ENCODE measurements at places on chromosomes 6 and 20.

DNA sequence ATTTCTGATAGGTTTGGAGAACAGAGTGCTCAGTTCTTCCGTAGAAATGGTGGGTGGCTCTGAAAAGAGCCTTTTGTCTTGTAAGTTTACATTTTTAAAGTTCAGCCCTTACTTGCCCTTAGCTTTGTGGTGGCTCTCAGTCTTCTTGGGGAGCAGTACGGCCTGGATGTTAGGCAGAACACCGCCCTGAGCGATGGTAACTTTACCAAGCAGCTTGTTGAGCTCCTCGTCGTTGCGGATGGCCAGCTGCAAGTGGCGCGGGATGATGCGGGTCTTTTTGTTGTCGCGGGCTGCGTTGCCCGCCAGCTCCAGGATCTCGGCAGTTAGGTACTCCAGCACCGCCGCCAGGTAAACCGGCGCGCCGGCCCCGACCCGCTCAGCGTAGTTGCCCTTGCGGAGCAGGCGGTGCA lies 19.5 kb downstream of the OR2B2 start:
- no peak for DNase-seq

DNA sequence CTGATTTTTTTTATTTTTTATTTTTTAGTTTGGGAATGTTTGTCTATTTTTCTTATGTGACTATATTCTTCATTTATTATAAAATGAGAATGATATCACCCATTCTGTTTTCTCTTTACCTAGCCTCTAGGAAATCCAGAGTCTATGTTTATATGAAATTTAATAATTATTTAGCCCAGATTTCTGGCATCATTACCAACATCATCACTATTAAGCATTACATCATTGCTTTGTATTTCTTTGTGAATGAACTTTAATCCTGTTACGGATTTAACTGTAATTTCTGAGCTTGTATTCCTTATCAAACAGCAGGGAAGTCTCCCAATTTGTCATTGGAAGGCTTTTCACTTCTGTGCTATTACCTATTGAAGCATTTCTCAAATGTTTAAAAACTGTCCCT lies 72.7 kb upstream of the NOX3 start:
- DNase-seq, result no peak

- DNase-seq, result no peak
Measured at GRCh38 chr20:52926505-52926904, 45.7 kb upstream of the TSHZ2 start.

GRCh38 chr6:1679688-1680068 lies 70.0 kb downstream of the FOXC1 start:
- no peak for DNase-seq

- DNase-seq, result no peak
Measured at GRCh38 chr6:113829696-113830045, 27.5 kb upstream of the MARCKS start.

GRCh38 chr6:111921103-111921502 lies 47.9 kb upstream of the FYN start:
- DNase-seq, result no peak

- no peak for DNase-seq
Measured at GRCh38 chr6:35432291-35432690, 19.8 kb upstream of the FANCE start.

GRCh38 chr6:3289664-3290055 lies 30.9 kb downstream of the PSMG4 start:
- DNase-seq, result no peak

DNA sequence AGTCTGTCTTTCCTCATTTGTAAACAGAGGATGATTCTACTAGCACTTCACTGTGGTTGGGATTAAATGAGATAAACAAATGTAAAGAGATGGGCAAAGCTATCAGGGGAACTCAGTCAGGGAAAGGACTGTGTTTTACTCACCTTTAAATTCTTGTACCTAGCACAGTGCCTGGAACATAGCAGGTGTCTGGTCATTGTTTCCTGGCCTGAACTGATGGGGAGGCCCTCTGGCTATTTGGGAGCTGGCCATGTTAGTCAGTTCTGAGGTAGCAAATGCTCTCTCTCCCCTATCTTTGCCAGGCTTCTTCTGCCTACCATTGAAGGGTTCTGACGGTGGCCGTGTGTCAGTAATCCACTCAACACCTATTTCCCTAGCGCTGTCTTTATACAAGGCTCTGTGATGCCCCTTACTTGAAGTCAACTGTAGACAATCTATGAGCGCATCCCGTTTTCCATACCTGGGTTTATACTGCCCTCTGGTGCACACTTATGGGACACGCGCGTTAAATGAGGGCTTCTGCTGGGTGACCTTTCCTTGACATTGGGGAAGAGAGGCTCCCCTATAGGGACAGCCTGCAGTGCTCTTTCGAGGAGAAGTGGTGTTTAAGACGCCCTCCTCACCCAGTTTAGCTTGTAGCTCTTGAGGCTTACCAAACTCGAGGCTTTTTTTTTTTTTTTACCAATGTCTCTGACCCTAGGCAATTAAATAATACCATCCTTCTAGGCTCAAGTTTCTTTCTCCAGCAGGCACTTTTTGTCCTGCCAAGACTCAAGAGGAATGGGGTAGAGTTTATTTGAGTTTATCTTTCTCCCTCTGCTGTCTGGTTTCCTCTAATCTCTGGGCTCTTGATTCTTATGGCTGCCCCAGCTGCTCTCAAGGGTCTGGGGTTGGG lies 4.0 kb upstream of the SPATS1 start:
- peak; percentile 67 for DNase-seq

GRCh38 chr6:75997696-75998095 lies 74.8 kb downstream of the IMPG1 start:
- no peak for DNase-seq

- no peak for DNase-seq
Measured at GRCh38 chr6:142881761-142882160, 63.2 kb downstream of the HIVEP2 start.

DNA sequence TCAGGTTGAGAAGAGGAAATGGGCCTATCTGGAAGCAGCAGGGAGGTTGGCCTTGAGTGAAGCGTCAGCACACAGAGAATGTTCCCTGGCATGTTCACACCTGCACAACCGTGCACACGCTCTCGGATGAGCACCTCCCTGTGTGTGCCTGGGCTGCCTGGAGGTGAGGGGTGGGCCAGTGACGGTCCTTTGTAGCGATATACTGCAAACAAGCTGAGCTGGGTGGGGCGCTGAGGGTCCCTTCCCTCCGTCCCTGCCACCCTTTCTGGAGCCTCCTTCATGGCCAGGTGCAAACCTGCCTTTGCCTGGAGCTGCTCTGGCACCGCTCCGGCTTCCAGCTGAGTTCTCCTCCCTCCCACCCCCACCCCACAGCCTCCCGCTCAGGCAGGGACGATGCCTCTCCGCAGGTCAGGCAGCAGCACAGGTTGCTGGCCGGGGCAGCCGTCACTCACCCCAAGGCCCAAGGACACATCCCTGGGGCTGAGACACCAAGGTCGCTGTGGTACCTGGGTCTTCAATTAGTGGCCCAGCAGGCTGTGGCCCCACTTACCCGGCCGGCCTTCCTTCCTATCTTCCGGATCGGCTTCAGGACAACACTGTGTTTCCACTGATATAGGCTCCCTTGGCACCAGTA lies 111.6 kb downstream of the ERMARD start:
- DNase-seq, result no peak

- DNase-seq, result no peak
Measured at GRCh38 chr20:21125072-21125848, 622 bp upstream of the KIZ start.

DNA sequence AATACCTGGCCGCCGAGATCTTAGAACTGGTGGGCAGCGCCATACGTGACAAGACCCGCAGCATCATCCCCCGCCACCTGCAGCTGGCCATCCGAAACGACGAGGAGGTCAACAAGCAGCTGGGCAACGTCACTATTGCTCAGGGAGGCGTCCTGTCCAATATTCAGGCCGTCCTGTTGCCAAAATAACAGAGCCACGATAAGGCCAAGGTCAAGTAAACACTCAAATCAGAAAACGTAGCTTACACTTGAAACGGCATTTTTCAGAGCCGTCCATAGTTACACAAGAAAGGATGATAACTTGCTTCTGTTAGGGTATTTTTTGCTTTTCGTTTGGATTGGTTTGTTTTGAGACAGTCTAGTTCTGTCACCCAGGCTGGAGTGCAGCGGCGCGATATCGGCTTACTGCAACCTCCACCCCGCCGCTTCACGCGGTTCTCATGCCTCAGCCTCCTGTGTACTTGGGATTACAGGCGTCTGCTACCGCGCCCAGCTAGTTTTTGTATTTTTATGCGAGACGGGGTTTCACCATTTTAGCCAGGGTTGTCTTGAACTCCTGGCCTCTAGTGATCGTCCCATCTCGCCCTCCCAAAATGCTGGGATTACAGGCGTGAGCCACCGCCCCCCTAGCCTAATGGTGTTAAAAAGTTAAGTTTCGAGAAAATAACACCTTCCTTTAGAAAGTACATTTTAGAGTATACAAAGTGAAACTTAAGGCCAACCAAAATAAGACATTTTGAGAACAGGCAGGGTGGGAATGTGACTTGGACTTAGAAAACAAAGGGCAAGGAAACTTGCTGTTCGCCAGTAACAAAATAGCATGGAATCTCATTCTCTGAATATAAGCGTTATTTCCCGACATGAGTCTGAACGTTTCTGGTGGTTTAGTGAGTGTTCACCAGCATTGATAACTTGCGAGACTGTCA lies 42.8 kb upstream of the HFE start:
- DNase-seq, result peak; percentile 72

DNA sequence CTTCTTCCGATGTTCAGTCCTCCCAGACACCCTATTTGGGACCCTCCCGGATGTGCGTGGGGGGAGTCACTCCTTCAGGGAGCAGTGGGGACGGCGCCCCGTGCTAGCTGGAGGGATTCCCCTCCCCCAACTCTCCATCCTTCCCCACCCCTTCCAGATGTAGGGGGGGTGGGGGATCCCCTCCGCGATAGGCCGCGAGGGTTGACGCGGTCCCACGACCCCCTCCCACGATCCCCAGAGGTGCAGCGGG lies 548 bp downstream of the GNL1 start:
- DNase-seq, result no peak

GRCh38 chr6:80449726-80450125 lies 343.3 kb downstream of the BCKDHB start:
- no peak for DNase-seq

GRCh38 chr20:44521484-44522481 lies at the start of gene SERINC3:
SERINC3 (minus strand) TSS chr20:44522070; CDS start chr20:44521951, 119 bp downstream.
- peak; percentile 98 for DNase-seq

GRCh38 chr20:44714701-44715498 lies at the start of gene CCN5:
CCN5 (plus strand) TSS chr20:44715369; CDS start chr20:44715391, 22 bp downstream.
- no peak for DNase-seq
